ENCODE measurements at places on chromosomes 12 and 14.

DNA sequence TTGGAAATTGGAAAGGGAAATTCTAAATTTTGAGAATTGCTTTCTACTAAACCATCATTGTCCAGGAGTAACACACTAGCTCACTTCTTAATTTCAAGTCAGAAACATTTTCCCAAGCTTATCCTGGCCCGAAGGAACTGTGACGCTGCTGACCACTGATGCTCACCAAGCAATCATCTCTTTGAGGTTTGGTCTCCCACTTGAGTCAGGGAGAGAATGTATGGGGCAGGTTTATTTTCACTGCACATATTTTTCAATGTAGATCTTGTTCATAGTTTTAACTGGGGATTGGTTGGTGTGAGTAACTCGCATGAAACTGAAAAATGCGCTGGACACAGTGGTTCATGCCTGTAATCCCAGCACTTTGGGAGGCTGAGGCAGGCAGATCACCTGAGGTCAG is 12.9 kb upstream of the RNASE10 start:
- no peak for DNase-seq

DNA sequence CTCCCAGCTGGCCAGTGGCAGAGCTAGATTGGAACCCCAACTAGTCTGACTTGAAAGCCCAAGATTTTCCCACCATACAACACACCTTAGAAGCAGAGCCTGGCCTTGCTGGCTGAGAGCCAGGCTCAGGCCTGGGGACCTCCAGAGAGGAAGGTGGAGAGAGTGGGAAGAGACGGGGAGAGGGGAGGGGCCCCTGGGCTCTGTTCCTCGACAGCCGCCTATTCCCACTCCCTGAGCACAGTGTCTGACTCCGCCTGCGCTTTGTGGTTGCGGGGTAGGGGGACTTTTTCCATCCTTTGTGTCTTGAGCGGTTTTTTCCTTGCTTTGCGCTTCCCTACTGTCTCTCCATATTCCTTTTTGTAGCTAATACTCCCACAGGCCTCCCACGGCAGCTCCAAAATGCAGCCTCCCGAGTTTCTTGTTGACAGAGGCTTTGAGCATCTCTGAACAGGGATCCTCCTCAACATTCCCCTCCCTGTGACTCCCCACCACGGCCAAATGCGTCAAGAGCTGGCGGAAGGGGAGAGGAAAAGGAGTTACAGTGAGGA is 4.0 kb upstream of the KCNH3 start:
- no peak for DNase-seq

- peak; percentile 90 for DNase-seq
Observed at GRCh38 chr12:50326590-50327284, 43.4 kb upstream of the LIMA1 start.

DNA sequence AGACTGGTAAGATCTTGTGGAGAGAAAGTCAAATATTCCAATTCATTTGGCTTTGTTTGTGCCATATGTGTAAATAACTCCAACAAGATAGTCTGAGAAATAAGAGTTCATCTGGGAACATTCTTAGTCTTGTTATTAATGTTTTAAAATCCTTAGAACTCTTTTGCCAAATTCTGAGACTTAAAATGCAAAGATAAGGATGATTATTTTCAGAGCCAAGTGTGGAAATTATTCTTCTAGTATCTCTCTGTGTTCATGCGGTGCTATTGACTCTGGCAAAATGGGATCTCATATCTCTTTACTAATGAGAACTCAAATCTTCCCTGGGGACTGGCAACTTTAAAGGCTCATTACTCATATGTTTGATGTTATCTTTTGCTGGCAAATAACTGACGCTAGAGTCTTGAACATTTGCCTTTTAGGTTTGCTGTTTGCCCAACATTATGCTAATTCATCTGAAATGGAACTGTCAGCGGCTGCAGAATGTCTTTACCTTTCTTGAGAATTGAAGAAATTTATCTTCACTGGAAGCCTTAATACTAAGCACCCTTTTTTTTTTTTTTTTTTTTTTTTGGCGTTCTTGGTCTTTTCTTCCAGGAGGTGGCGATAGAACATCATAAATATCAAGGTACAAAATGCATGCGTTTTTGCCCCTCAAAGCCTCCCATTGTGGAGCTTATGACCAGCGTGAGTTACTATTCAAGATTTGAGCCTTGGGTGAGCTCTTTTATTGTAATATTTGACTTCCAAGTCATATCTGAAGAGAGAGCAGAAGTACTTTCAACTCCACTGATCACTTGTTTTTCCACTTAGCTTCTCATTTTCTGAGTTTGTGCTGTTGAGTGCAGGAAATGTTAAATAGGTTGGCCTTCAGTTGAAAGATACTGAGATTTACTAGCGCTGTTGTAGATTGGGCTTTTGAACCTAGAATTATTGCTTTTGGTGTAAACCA is 86.5 kb downstream of the CAND1 start:
- peak; percentile 59 for DNase-seq

DNA sequence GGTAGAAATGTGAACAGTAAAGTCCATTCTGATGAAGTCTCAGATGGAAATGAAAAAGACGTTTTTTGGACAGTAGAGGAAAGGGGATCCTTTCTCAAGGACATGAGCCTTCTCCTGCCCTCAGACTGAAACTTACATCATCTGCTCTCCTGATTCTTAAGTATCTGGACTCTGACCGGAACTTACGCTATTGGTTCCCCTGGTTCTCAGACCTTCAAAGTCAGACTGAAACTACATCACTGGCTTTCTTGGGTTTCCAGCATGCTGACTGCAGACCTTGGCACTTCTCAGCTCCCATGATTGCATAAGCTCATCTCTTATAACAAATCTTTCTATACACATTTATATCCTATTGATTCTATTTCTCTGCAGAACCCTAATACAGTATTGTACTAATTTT is 291.0 kb downstream of the SNAPC1 start:
- no peak for DNase-seq

- no peak for DNase-seq
Observed at GRCh38 chr14:51248016-51248987, 8.3 kb downstream of the TMX1 start.

DNA sequence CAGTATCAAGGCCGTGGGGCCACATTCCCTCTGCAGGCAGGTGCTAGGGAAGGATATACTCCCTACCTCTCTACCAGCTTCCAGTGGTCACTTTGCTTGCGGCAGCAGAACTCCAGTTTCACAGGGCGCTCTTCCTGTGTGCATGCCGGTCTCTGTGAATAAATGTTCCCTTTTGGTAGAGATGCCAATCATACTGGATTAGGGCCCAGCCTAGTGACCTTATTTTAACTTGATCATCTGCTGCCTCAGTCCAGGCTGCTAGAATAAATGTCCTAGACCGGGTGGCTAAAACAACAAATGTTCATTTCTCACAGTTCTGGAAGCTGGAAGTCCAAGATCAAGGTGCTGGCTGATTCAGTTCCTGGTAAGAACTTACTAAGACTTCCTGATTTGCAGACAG is 198.8 kb upstream of the TMEM132C start:
- DNase-seq = no peak

All from MCF 10A (cell line).